Kidney (tissue), 22 donors: ENCODE measurements at places on chromosomes 4 and X. TPM values are rescaled to one million over a fixed set of nuclear protein-coding genes. Genes with fewer than 3 reads are reported as not detected.

The RENBP gene
- 22.9 TPM for total RNA-seq

- no peak overlapping the region for H3K27ac ChIP-seq
- H3K36me3 ChIP-seq: no peaks in the 10 kb centered on the region
- H3K4me1 ChIP-seq: no peaks in the 10 kb centered on the region
- H3K4me3 ChIP-seq: no peak overlapping the region
- no peak for DNase-seq
Observed at GRCh38 chr4:160233141-160233540, 1130.3 kb downstream of the RAPGEF2 start.

DNA sequence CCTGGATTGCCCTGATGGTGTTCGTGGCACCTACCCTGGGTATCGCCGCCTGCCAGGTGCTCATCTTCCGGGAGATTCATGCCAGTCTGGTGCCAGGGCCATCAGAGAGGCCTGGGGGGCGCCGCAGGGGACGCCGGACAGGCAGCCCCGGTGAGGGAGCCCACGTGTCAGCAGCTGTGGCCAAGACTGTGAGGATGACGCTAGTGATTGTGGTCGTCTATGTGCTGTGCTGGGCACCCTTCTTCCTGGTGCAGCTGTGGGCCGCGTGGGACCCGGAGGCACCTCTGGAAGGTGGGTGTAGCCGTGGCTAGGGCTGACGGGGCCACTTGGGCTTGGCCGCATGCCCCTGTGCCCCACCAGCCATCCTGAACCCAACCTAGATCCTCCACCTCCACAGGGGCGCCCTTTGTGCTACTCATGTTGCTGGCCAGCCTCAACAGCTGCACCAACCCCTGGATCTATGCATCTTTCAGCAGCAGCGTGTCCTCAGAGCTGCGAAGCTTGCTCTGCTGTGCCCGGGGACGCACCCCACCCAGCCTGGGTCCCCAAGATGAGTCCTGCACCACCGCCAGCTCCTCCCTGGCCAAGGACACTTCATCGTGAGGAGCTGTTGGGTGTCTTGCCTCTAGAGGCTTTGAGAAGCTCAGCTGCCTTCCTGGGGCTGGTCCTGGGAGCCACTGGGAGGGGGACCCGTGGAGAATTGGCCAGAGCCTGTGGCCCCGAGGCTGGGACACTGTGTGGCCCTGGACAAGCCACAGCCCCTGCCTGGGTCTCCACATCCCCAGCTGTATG is 1.8 kb downstream of the AVPR2 start:
- peak; percentile 72 for DNase-seq
- H3K27me3 ChIP-seq: no peaks in the 10 kb centered on the region
- H3K4me3 ChIP-seq: no peak overlapping the region
- H3K36me3 ChIP-seq: no peaks in the 10 kb centered on the region
- no peaks in the 10 kb centered on the region for H3K4me1 ChIP-seq
- no peak overlapping the region for H3K27ac ChIP-seq

- H3K36me3 ChIP-seq: no peaks in the 10 kb centered on the region
- DNase-seq: no peak
- H3K4me1 ChIP-seq: no peaks in the 10 kb centered on the region
- no peak overlapping the region for H3K27ac ChIP-seq
Observed at GRCh38 chr4:182318256-182318655, 75.1 kb downstream of the TENM3 start.

The TLR6 gene
- total RNA-seq: 6.1 TPM

DNA sequence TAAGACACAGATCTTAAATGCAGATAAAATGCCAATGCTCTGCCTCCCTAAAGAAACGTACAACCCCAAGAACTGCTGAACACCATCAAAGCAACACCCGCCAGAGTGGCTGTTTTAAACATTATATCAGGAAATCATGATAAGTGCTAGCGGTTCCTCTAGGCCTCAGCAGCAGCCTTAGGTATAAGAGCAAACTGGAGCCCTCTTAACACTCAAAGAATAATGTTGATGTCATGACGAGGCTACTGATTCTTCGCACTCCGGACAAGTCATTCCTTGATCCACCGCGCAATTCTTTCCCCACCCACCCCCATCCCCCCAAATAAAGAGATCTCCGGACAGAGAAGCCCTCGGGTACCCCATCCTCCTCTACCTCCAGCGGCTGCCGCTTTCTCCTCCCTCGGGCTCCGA is 507 bp downstream of the LIN54 start:
- no peaks in the 10 kb centered on the region for H3K27me3 ChIP-seq
- peak overlapping the region; percentile 53 for H3K27ac ChIP-seq
- H3K4me3 ChIP-seq: peak overlapping the region; percentile 84
- H3K36me3 ChIP-seq: no peaks in the 10 kb centered on the region

DNA sequence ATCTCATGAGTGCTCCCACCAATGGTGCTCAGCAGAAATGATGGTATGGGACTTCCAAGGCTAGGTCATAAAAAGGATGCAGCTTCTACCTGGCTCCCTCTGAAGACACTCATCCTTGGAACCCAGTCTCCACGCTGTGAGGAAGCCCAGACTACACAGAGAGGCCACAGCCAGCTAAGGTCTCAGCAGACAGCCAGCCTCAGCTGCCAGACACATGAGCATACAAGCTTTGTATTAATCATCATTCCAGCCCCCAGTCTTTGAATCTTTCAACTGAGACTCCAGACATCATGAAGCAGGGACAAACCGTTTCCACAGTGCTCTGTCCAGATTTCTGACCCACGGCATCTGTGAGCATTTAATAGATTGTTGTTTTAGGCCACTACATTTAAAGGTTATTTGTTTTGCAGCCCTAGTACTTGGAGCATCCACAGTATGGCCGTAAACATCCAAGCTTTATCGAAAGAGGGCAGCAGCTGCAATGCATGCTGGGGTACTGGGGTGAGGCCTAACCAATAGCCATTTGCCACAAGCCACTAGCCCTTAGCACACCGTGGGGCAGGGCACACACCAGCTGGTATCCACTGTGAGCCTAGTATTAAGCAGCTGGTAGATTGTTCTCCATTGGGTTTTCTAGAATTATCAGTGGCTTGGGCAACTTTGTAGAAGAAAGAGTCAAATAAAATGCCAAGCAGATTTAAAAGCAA is 449.1 kb downstream of the BCOR start:
- no peaks in the 10 kb centered on the region for H3K36me3 ChIP-seq
- no peak for DNase-seq
- no peaks in the 10 kb centered on the region for H3K27me3 ChIP-seq

DNA sequence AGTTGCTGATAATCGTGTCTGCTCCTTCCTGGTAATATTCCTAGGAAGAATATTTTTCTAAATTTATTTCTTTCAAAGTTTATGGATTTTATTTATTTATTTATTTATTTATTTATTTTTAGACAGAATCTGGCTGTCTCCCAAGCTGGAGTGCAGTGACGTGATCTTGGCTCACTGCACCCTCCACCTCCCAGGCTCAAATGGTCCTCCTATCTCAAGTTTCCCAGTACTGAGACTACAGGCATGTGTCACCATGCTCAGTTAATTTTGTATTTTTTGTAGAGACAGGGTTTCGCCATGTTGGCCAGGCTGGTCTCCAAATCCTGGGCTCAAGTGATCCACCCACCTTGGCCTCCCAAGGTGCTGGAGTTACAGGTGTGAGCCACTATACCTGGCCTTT is 48.9 kb downstream of the PDLIM5 start:
- H3K27me3 ChIP-seq: no peaks in the 10 kb centered on the region
- no peak overlapping the region for H3K27ac ChIP-seq
- DNase-seq: no peak
- H3K4me1 ChIP-seq: no peaks in the 10 kb centered on the region
- no peak overlapping the region for H3K4me3 ChIP-seq

GRCh38 chrX:87063642-87064041 is 454.0 kb upstream of the KLHL4 start:
- no peaks in the 10 kb centered on the region for H3K27me3 ChIP-seq
- H3K27ac ChIP-seq: no peak overlapping the region
- no peak overlapping the region for H3K4me3 ChIP-seq
